T-helper 17 cell (primary cell): ENCODE measurements at places on chromosomes 13 and 19. TPM values are rescaled to one million over a fixed set of nuclear protein-coding genes. Genes with fewer than 3 reads are reported as not detected.
A peak's percentile ranks its signal among the peaks of the same experiment; 100 is the strongest.

ELSPBP1 gene
- total RNA-seq = not detected

SULT2A1 gene
- total RNA-seq = not detected

TUBA3C gene
- not detected for total RNA-seq

PRTN3 gene
- total RNA-seq = not detected

HCST gene
- 63.0 TPM for total RNA-seq

MEF2B gene
- 1.3 TPM for total RNA-seq

- H3K27ac ChIP-seq = peak overlapping the region; percentile 27
- no peak overlapping the region for H3K4me3 ChIP-seq
- peaks cover 8% of the 10 kb centered on the region for H3K4me1 ChIP-seq
- no peak for DNase-seq
- peaks cover 2% of the 10 kb centered on the region for H3K36me3 ChIP-seq
- no peaks in the 10 kb centered on the region for H3K27me3 ChIP-seq
Observed at GRCh38 chr19:6417713-6418561, 6.7 kb downstream of the KHSRP start.

- DNase-seq = no peak
- H3K4me3 ChIP-seq = no peak overlapping the region
- no peak overlapping the region for H3K27ac ChIP-seq
- H3K4me1 ChIP-seq = peaks cover 10% of the 10 kb centered on the region
- H3K27me3 ChIP-seq = peaks cover 11% of the 10 kb centered on the region
- H3K36me3 ChIP-seq = no peaks in the 10 kb centered on the region
Observed at GRCh38 chr19:12983091-12983490, 12.2 kb upstream of the NFIX start.

DNA sequence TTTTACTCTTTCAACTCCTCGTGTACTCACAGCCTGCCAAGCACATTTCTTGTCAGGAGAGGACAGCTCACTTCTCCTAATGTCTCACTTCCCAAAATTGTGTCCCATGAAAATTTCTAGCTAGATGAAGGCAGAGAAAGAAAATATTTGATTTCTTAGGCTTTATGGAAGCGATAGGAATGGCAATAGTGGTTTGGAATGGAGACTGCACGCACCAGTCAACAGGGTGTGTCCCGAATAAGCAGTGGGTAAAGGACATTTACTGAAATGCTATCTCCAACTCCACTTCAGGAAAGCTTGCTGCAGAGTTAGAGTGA, 321 bp upstream of the ZNF222 start:
- H3K4me1 ChIP-seq = peaks cover 8% of the 10 kb centered on the region
- H3K36me3 ChIP-seq = peaks cover 10% of the 10 kb centered on the region
- no peaks in the 10 kb centered on the region for H3K27me3 ChIP-seq
- peak overlapping the region; percentile 95 for H3K4me3 ChIP-seq

GRCh38 chr13:104297075-104297474, 1230.9 kb upstream of the SLC10A2 start:
- H3K36me3 ChIP-seq = no peaks in the 10 kb centered on the region
- H3K27me3 ChIP-seq = no peaks in the 10 kb centered on the region
- DNase-seq = no peak
- H3K4me1 ChIP-seq = no peaks in the 10 kb centered on the region
- no peak overlapping the region for H3K4me3 ChIP-seq

DNA sequence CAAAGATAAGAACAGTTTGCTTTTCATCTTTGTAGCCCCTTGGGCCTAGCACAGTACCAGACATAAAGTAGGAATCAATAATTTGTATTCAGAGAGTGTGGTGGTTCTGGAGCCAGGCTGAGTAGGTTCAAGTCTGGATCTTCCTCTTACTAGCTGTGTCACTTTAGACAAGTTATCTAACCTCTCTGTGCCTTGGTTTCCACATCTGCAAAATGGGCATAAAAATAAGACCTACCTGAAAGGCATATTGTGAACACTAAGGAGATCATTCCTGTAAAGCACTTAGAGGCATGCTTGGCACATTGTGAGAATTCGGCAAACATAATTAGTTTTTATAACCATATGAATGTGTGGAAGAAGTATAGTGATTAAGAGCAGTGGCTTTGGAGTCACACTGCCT, 95.8 kb downstream of the MBNL2 start:
- H3K36me3 ChIP-seq = peaks cover 7% of the 10 kb centered on the region
- no peaks in the 10 kb centered on the region for H3K27me3 ChIP-seq
- no peak for DNase-seq
- H3K4me3 ChIP-seq = no peak overlapping the region

DNA sequence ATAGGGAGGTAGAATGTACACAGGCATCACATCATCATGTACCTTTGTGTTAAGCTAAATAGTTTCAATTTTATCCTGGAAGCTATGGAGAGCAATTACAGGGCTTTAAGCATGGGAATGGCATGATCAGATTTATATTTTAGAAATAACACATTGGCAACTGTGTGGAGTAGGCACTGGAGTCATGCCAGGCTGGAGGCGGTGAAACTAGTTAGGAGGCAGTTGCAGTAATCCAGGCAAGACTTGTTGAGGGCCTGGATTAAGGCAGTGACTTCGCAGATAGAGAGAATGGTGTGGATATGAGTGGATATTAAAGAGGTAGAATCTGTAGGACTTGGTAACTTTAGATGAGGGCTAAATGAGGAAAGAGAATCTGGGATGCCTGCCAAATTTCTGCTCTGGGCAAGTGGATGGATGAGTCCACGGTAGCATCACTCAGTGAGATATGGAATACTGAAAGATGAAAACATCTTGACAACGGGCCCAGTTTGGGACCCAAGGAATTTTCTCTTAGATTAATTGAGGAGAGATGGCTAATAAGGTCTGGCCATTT, 506.2 kb downstream of the FGF9 start:
- H3K4me1 ChIP-seq = no peaks in the 10 kb centered on the region
- no peak overlapping the region for H3K4me3 ChIP-seq
- DNase-seq = no peak

DNA sequence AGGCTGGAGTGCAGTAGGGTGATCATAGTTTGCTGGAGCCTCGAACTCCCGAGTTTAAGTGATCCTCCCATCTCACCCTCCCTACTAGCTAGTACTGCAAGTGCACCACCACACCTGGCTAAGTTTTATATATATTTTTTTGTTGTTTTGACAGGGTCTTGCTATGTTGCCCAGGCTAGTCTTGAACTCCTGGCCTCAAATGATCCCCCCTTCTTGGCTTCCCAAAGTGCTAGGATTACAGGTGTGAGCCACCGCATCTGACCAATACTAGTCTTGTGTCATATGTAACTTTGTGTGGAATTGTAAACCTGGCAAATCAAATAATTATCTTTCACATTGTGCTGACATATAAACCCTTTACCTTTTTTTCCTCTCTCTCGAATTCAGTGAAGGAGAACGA, 10.2 kb downstream of the HNRNPM start:
- H3K27me3 ChIP-seq = no peaks in the 10 kb centered on the region
- H3K36me3 ChIP-seq = no peaks in the 10 kb centered on the region
- H3K4me1 ChIP-seq = peaks cover 53% of the 10 kb centered on the region
- peak overlapping the region; percentile 7 for H3K4me3 ChIP-seq
- no peak for DNase-seq

- no peak overlapping the region for H3K27ac ChIP-seq
- peaks cover 43% of the 10 kb centered on the region for H3K27me3 ChIP-seq
- H3K4me3 ChIP-seq = no peak overlapping the region
- DNase-seq = no peak
- H3K36me3 ChIP-seq = peaks cover 3% of the 10 kb centered on the region
Observed at GRCh38 chr19:50570997-50571396, 2.8 kb upstream of the LRRC4B start.

DNA sequence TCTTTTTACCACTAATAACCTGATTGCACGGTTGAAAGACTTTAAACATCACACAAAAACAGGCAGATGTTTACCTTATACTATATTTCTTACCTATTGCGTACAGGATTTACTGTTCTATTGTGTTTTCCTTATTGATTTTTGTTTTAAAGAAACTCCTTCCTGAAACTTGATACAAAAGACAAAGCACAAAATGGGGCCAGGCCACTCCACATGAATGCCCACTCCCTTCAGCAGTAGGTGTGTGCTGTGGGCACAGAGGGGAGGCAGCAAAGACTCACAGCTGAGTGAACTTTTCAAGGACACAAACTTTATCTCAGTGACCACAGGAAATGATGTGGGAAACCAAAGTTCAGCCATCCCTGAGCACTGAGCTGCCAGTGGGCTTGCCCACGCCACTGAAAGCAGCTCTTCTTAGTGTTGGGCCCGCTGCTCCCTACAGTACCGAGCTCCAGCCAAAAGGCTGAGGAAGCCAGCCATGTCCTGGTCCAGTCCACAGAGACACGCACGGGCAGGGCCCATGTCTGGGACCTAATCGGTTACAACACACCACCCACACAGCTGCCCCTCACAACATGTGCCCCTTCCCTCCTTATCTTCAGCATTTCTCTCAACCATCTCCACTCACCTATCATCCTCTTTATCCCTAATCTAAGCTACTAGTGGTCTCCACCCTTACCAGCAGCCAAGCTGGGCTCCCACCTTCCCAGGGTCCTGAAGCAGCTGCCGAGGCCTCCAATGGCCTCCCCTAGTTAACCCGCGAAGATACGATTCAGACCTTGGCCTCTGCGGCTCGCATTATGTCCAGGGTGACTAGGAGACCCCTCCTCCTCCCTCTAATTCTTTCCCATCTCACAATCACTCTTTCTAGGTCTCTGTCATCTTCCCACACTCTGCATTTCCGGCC, 39.5 kb downstream of the ATP7B start:
- H3K4me1 ChIP-seq = peaks cover 30% of the 10 kb centered on the region
- peak overlapping the region; percentile 37 for H3K4me3 ChIP-seq
- H3K27ac ChIP-seq = no peak overlapping the region
- no peak for DNase-seq
- peaks cover 4% of the 10 kb centered on the region for H3K27me3 ChIP-seq
- H3K36me3 ChIP-seq = no peaks in the 10 kb centered on the region

DNA sequence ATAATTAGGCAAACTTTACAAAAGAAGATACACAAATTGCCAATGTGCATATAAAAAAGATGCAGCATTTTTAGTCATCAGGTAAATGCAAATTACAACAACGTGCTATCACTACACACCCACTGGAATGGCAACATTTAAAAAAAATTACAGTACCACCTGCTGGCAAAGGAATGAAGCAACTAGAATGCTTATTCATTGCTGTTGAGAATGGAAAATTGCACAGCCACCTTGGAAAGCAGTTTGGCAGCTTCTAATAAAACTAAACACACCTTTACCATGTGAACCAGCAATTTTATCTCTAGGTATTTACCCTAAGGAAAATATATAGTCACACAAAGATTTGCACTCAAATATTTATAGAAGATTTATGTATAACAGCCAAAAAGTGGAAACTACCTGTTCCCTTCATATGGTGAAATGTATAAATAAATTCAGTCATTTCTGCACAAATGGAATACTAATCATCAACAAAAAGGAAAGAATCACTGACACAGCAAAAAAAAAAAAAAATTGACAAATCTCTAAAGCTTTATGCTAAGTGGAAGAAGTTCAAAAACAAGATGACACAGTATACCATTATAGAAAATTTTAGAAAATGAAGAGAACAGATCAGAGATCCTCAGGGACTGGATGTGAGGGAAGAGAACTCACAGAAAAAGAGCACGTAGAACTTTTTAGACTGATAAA, 30.3 kb downstream of the OXGR1 start:
- H3K36me3 ChIP-seq = no peaks in the 10 kb centered on the region
- no peak overlapping the region for H3K4me3 ChIP-seq
- no peak overlapping the region for H3K27ac ChIP-seq

DNA sequence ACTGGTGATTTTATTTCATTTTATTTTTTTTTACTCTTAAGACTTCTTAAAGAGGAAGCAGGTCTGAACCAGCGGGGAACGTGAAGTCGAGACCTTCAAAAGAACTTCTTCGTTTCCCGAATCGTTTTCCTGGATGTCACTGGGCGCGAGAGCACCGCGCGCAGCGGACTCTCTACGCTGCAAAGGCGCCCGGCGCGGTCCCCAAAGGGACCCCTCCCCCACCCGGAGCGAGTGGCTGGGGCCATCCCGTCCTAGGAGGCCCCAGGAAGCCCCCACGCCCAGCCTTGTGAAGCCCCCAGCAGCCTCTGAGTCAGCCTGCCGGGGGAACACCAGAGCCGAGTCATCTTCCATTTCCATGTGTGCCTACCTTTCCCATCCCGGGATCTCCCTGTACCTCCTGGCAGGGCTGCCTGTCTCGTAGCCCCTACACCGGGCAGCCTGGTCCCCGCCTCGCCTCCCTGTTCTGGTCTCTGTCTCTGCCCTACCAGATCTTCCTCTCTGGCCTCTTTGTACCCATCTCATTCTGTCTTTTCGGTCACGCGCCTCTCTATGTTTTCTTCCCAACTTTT, 608 bp downstream of the CD70 start:
- peaks cover 9% of the 10 kb centered on the region for H3K36me3 ChIP-seq
- H3K4me1 ChIP-seq = peaks cover 48% of the 10 kb centered on the region
- peaks cover 70% of the 10 kb centered on the region for H3K27me3 ChIP-seq

DNA sequence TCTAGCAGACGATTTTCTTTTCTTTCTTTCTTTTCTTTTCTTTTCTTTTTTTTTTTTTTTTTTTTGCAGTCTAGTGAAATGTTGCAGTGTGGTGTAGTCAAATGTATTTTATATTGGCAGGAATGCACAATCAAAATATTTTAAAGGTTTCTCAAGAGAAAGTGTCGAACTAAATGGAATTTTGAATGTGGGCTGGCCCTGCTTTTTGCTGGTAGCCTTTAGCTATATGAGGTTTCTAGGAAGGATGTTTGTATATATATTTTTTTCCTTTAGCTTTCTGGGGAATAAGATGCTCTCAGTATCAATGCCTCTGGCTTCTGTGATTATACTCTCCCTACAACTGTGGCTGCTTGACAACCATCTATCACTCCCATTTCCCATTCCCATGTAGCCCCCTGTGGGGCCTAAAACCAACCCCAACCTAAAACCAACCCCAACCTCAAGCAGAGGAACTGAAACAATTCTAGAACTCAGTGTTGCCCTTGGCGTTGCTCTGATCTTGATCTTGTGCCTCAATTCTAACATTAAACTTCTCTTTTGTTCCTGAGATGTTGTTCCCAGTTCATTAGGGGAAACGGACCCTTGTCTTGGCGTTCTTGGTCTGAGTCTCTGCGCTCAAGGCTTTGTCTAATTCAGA, 27.1 kb downstream of the CYSLTR2 start:
- H3K27ac ChIP-seq = no peak overlapping the region
- H3K36me3 ChIP-seq = peaks cover 8% of the 10 kb centered on the region
- no peak for DNase-seq
- no peak overlapping the region for H3K4me3 ChIP-seq
- peaks cover 29% of the 10 kb centered on the region for H3K4me1 ChIP-seq

DNA sequence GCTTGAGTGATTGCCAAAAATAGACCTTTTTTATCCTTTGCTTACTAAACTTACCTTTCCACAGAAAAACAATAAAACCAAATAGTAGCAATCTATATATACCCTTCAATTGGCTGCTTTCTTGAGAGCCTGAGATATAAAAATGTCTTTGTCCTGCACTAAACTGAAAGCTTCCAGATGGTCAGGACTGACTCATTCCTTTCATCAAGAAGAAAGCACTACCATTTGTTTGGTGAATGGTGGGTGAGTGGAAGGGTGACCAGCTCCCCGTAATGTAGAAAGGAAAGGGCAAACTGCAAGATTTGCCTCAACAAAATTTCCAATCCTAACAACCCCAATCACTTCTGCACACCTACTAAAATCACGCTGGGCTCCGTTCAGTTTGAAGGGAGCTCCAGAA, 67.8 kb downstream of the SACS start:
- H3K27me3 ChIP-seq = no peaks in the 10 kb centered on the region
- peaks cover 3% of the 10 kb centered on the region for H3K4me1 ChIP-seq
- no peak for DNase-seq
- H3K36me3 ChIP-seq = peaks cover 13% of the 10 kb centered on the region
